ENCODE measurements at places on chromosomes 7 and 10.

- DNase-seq: no peak
Measured at GRCh38 chr7:5635461-5636445, 145.7 kb downstream of the RNF216 start.

DNA sequence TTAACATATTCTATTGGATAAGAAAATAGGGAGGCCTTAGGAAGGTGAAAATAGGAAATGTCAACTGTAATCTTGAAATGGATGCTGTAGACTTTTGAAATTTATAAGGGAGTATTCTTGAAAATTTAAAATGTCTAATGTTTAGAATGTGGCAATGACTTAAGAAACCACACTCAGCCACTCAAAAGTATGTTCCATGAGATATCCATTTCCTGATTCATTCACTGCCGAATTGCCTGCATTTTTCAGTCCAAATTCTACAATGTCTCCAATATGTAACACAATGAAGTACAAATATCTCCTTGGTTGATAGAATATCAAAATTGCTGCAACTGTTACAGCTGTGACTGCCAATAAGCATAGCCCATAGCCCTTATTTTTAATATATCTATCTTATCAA is 25.9 kb downstream of the PRKG1 start:
- no peak for DNase-seq

DNA sequence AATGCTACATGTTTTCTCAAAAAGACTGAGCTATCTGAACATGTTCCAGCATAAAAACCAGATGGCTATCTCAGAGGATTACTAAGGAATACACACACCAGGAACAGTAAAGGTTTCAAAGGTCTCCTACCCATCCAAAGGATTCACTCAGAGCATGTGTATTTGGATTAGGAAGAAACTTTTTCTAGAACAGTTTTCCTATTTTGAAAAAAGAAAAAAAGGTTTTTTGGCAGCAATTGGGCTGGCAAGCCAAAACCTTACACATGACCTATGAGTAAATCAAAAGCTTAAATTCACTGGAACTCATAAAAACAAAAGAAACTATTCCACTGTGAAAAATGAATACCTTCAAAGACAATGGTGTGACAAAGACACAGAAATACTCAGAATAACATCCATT is 9.6 kb downstream of the TPK1 start:
- DNase-seq: no peak

- DNase-seq: no peak
Measured at GRCh38 chr7:120874016-120874415, 16.1 kb upstream of the TSPAN12 start.

GRCh38 chr7:32802305-32802910 is 89.2 kb downstream of the KBTBD2 start:
- DNase-seq: no peak

All from SHP77 treated with DMSO at 0.1 percent for 48 hours (cell line).